ENCODE measurements at places on chromosomes 5 and 9.
A peak's percentile ranks its signal among the peaks of the same experiment; 100 is the strongest.

DNA sequence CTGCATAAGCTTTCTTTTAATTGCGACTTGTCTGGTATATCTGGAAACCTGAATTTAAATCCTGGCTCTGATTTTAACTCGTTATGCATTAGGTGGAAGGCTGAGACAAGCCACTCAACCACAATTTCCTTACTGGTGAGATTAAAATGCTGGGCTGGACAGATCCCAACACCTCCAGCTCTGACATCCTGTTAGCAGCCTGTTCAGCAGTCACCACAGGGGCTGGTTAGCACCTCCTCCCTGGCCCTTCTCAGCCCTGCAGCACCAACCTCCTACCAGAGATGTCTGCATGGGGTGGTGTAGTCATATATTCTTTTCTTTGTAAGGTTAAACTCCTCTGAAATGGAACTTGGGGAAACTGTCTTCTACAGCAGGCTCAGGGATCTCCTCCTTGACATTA lies 156.5 kb upstream of the NFIL3 start:
- DNase-seq: no peak

GRCh38 chr5:136526791-136527190 lies 161.4 kb upstream of the TRPC7 start:
- DNase-seq: no peak

DNA sequence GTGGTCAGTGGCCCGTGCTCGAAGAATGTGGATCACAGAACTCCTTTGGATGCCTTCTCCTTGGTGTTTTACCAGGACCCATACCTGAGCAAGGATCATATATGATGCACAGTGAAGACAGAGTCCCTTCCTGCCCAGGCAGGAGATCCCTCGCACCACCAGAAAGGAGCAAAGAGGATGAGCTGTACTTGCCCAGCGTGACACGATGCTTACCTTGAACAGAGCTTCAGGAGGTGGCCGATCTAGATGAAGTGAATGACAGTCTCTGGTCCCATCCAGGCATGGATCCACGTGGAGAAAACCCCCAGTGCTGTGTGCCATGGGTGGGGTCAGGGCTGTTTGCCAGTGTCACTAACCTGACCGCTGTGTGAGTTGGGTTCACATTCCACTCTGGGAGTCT lies 455.4 kb downstream of the GADD45G start:
- no peak for DNase-seq

- DNase-seq: no peak
Observed at GRCh38 chr5:32955814-32956213, 244.7 kb downstream of the NPR3 start.

DNA sequence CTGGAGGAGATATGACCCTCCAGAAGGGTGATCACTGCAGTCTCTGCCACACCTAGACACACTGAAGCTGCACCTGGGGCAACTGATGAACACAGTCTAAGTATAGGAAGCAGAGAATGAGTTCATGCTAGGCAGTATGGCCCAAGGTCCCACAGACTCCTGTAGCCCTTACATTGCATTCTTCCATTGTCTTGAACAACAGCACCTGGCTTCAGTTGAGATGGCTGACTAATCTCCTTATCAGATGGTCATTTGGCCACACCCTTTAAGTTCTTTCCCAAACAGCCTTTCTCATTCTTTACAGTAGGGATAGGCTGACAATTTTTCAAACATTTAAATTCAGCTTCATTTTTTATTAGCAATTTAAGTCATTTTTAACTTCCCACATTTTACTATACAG lies 23.1 kb downstream of the CENPK start:
- no peak for DNase-seq

DNA sequence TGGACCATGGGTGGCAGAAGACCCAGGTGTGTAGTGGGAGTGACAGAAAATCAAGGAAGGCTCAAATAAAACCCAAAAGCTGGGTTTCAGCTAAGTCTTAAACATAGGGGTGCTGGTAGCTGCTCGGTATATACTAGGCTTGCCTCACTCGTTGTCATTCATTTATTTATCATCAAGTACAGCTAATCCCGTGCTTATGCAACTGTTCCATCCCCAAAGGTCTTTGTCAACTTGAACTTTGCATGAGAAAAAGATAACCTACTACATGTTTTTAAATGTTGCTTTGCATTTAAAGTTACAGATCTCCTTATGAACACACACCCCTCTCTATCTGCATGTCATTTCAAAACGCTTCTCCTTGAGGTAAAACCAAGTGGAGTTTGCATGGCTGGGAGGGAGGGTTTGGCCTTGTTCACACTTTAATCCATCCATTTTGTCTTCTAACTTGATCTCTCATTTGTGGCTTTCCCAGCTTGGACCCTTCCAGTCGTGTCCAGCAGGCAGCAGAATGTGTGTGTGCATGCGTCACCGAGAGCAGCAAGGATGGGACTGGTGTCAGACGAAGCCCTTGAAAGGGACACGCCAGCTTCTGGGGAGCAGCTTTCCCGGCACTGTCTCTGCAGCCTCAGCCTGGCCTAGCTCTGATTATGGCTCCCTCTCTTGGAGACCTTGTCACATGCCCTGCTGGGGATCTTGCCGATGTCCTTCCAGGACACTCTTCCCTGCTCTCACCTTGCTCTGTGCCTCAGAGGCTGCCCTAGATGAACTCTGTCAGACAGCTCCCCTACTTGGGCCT lies 133.5 kb downstream of the GADD45G start:
- DNase-seq: no peak

DNA sequence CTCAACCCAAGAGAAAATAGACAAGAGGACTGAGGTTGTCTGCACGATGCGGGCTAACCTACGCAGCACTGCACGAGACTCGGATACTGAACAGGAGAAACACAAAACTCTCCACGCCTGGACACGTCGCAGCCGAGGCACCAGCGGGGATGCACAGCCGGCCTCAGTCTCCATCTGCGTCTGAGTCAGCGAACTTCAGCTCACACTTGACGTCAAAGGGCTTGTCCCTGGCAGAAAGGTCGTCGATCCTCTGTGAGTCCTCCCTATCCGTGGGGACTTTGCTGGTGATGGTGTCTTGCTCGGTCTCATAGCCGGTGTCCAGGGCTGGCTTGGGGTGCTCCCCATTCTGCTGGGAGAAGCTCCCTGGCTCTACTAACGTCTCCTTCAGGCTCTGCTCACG lies 60.2 kb downstream of the SECISBP2 start:
- no peak for DNase-seq

DNA sequence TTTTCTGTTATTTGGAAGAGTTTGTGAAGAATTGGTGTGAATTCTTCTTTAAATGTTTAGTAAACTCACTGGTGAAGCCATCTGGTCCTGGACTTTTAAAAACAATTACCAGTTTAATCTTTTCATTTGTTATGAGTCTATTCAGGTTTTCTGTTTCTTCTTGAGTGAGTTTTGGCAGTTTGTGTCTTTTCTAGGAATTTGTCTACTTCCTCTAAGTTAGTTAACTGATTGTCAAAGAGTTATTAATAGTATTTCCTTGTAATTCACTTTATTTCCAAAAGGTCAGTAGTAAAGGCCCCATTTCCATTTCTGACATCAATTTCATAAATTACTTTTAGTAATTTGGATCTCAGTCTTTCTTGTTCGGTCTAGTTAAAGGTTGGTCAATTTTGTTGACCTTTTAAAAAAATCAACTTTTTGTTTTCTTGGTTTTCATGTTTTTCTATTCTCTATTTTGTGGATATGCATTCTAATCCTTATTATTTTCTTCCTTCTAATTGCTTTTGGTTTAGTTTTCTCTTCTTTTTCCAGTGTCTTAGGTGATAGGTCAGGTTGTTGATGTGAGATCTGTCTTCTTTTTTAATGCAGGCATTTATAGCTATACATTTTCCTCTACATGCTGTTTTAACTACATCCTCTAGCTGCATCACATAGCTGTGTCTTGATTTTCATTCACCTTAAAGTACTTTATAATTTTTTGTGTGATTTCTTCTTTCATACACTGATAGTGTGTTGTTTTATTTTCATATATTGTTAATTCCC lies 7.3 kb upstream of the SMIM3 start:
- peak; percentile 36 for DNase-seq

DNA sequence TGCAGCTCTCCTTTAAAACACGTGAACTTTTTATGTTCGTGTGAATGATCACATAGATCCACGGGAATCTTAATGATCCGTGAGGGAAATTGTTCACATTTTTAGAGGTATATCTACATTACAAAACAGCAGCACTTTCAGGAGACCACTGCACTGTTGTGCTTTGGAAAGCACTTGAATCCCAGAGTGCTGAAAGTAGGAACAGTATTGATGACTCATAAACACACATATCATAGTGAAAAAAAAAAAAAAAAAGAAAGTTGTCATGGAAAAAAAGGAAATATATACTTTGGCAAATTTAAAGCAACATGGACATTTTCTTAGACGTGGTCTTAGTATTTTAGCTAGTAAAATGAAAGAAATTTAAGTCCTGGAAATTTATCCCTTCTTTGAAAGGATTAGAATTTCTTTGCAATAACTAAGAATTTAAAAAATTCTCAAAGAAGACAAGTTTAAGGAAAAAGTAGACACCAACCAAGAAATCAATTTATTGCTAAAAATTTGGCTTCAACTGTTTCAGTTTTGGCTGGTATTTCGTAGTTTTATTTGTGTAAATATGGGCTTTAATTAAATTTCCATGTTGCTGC lies 55.4 kb downstream of the ADGRV1 start:
- no peak for DNase-seq

GRCh38 chr9:20985851-20986600 lies 45.4 kb downstream of the HACD4 start:
- DNase-seq: no peak

DNA sequence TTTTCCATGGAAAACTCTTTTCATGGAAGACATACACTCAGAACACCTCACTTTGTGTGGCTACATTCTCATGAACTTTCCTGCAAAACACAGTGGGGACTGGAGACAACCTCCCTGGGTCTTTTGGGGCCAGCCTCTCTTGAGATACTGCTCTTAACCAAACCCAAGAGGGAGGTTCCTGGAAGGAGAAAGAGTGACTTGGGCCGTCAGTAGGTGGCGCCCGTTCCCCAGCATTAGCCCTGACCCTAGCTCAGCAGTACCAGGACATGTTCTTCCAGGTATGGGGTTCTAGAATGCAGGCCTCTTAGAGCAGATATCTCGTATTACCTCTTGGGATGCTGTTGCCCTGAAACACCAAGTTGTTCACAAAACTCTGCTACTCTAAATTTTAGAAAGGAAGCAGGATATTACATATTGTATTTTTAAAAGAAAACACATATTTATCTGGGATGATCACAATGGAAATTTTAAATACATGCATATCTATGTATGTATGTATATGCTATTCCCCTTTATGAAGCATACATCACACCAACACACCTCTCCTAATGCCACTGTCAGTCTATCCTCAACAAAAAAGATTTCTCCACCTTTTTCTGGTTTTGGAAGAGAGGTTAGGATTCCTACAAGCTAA lies 15.8 kb upstream of the GLIS3 start:
- peak; percentile 58 for DNase-seq

DNA sequence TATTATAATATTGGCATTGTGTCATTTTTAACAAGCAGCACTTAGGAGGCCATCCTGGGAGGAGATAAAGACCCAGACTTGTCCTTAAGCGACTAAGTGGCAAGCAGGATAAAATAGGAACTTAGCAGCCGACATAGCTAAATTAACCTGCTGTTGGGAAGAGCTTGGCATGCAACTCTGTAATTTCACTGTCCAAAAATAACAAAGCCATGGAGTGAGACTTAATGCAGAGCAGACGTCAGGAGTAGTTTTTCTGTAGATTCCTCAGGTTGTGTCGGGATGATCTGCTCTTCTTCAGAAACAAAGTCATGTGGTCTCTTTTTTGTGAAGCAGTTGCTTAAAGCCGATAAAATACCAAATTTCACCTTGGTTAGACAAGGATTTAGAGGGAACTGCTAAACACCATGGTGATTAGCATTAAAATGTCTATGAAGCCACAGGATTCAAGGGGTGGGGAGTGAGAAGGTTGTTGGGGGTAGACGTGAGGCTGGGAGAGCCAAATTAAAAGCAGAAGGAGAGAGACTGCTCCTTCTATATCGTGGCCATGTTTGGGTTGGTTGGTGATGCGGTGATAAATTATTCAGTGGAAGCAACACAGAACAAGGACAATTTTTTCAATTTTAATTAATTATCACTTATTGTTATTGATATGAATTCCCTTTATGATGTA lies 303.0 kb downstream of the CSNK1G3 start:
- DNase-seq: no peak

DNA sequence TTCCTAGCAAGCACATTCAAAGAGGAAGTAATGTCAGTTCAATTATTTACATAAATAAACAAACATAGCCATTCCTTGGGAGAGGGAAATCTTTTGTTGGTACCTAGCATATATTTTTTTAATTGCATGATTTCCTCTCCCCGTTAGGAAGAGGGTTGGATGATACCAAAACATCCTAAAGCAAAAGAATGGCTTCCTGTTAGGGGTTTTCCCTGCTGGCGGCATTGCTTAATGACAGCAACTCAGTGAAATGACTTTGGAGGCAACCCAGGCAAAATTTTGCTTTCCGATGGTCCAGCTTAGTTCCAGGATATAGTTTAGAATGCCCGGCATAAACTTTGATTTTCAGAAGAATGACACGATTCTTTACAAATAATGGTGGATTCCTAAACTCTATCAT lies 73.2 kb downstream of the MAT2B start:
- no peak for DNase-seq

DNA sequence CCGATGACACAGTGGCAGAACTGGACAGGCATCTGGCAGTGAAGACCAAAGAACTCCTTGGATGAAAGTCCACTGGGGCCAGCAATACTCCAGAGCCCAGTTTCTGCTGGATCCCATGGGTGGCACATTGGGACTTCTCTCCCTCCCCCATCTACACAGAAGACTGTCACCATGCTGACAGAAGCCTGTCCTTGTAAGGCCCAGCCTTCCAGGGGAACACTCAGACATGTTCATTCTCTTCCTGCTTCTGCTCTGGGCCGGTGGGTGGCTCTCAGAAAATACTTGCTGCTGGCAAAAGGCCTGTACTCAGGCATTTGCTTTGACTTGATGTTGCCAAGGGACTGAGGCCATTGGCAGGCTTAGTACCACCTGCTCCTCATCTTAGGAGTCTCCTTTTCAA lies 48.3 kb upstream of the PTGS1 start:
- DNase-seq: no peak

DNA sequence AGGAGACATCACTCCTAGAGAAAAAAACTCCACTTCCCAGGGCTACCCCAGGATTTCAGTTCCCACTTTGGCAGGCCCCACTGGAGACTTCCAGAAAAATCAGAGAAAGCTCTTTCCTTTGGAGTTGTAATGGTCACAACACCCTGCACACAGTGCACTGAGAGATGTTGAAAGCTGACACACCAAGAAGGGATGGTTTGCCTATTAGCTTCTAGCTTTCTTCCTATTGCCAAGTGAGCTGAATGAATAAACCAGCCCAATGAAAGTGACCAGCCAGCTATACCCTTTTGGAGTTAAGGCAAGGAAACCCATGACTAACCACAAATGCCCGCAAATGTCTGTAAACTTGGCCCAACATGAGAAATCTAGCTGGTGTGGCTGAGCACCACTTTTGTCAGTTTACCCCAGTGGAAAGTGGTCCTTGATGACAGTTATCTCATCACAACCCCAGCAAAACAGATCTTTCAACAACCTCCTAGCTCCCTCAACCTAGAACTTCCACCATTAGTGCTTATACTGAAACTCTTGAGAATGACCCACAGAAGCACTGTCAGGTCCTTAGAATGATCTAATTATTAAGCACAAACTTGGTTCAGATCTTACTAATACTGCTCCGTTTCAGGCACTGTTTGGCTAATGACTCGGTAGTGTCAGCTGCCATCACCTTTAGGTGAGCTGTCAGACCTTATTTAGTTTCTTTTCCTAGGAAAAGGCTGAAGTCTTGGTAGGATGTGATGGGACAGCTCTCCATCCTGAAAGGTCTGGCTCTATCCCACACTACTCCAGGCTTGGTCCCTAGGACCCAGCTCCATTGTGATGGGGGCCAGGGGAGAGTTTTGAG lies 11.2 kb downstream of the IRF1 start:
- no peak for DNase-seq
